ENCODE measurements at places on chromosomes 7 and 10.

DNA sequence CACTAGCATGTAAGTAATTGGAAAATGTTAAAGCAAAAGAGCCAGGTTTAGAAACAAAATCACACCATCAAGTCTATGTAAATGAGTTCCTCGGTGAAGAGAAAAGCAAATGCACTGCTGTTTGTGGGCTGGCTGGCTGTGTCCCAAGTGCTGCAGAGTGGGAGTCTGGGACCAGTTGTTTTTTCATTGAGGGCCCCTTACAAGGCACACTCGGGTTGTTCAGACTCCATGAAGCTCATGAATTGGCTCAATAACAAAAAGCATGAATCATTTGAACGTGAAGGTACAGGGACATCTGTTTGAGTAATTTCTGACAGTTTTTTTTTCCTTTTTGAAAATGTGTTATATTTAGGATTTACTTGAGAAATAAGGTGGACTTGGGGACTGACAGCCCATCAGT is 28.0 kb downstream of the GRK5 start:
- H3K4me3 ChIP-seq, result no peak overlapping the region
- H3K27ac ChIP-seq, result no peak overlapping the region

DNA sequence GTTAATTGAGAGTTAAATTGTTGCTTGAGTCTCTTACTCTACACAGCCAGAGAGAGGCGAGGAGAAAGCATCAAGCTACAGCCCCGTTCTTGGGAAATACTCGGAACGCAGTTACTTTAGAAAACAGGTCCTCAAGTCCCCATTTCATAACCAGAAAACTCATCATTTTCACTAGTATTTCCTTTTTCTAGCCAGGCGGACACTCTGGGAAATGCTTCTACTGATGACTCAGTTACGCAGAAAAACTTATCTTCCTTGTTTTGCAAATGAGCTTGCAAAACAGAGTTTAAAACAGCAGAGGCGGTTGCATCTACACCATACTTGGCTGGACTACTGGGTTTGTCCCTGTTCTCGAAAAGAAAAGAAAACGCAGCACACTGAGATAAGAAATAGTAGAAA is 111.4 kb upstream of the FGFR2 start:
- DNase-seq, result no peak
- H3K36me3 ChIP-seq, result no peaks in the 10 kb centered on the region
- H3K27ac ChIP-seq, result no peak overlapping the region

GRCh38 chr7:99143853-99144672 is at the start of gene SMURF1:
SMURF1 (minus strand) TSS chr7:99144108; CDS start chr7:99143780, 328 bp downstream.
- H3K27ac ChIP-seq, result peak within 1 kb of the TSS; percentile 91
- H3K36me3 ChIP-seq, result no peaks in the 10 kb centered on the region
- peak; percentile 69 for DNase-seq
- peak within 1 kb of the TSS; percentile 100 for H3K4me3 ChIP-seq

GRCh38 chr10:122911889-122912484 is 1.6 kb downstream of the FAM24A start:
- DNase-seq, result no peak
- no peak overlapping the region for H3K4me3 ChIP-seq
- no peaks in the 10 kb centered on the region for H3K36me3 ChIP-seq
- H3K27me3 ChIP-seq, result no peaks in the 10 kb centered on the region
- H3K27ac ChIP-seq, result no peak overlapping the region

DNA sequence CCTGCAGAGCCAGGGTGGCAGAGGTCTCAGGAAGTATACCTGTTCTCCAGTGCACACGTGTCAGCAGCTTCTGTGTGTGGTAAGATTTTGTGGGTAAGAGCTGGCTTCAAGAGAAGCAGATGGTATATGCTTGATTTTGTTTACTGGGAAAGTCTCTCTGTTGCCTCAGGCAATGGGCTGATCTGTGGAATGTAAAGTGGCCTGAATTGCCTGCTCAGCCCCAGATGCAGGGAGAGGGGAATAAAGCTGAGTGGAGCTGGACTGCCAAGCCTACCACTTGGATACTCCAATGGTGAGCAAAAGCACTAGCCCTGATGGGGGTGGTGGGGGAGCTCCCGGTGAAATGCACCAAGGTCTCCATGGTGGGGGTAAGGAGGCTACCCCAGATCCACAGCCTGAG is 156.1 kb downstream of the WDR11 start:
- no peak overlapping the region for H3K27ac ChIP-seq
- H3K36me3 ChIP-seq, result no peaks in the 10 kb centered on the region
- no peak for DNase-seq
- no peak overlapping the region for H3K4me3 ChIP-seq

DNA sequence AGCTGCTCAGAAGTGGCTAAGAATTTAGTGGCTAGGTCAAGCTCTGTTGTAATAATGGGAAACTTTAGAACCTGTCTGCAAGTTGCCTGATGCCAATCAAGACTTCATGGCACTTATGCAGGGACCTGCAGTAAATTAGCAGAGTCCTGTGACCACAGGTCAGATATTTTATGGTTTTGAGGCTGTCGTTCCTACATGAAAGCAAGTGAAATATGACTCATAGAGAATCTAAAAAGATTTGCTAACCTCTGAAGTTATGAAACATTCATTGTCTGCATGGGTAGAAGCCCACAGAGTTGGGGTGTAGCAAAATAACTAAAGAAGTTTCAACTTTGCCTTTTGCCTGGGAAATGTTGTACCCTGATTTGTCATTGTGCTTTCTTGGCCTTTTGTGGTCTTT is 32.3 kb downstream of the SLC39A12 start:
- DNase-seq, result no peak
- peaks cover 18% of the 10 kb centered on the region for H3K4me1 ChIP-seq
- no peaks in the 10 kb centered on the region for H3K36me3 ChIP-seq
- no peaks in the 10 kb centered on the region for H3K27me3 ChIP-seq

- H3K27ac ChIP-seq, result peak overlapping the region; percentile 44
- no peak overlapping the region for H3K4me3 ChIP-seq
- H3K4me1 ChIP-seq, result peaks cover 12% of the 10 kb centered on the region
- peaks cover 8% of the 10 kb centered on the region for H3K36me3 ChIP-seq
- no peaks in the 10 kb centered on the region for H3K27me3 ChIP-seq
These were observed 20.5 kb upstream of the CRYGN start for GRCh38 chr7:151460474-151460855.

DNA sequence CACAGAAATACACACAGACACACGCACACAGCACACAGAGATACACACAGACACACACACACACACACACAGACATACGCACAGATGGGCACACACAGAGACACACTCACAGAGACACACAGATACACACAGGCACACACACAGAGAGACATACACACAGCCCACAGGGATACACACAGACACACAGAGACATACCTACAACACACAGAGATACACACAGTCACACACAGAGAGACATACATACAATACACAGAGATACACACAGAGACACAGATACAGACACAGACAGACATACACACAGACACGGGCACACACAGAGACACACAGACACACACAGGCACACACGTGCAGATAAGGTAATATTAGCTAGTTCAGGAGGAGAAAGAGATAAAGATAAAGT is 76.9 kb downstream of the EGFR start:
- H3K27me3 ChIP-seq, result no peaks in the 10 kb centered on the region
- H3K4me1 ChIP-seq, result peaks cover 43% of the 10 kb centered on the region
- H3K4me3 ChIP-seq, result no peak overlapping the region
- H3K36me3 ChIP-seq, result peaks cover 73% of the 10 kb centered on the region
- peak overlapping the region; percentile 61 for H3K27ac ChIP-seq

DNA sequence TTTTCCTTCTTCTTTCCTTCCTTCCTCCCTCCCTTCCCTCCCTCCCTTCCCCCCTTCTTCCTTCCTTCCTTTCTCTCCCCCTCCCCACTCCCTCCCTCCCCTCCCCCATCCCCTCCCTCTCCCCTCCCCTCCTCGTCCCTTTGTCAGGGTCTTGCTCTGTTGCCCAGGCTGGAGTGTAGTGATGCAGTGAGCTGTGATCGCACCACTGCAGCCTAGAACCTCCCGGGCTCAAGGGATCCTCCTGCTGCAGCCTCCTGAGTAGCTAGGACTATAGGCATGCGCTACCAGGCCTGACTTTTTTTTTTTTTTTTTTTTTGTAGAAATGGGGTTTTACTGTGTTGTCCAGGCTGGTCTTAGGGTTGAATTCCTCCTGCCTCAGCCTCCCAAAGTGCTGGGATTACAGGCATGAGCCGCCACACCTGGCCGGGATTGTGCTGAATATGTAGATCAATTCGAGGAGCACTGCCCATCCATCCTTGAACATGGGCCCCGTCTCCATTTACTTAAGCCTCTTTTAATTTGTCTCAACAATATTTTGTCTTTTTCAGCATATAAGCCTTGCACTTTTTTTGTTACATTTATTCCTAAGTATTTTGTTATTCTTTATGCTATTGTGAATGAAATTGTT is 23.4 kb downstream of the GRIFIN start:
- H3K4me3 ChIP-seq, result no peak overlapping the region
- no peaks in the 10 kb centered on the region for H3K4me1 ChIP-seq
- no peaks in the 10 kb centered on the region for H3K27me3 ChIP-seq
- no peak overlapping the region for H3K27ac ChIP-seq
- no peaks in the 10 kb centered on the region for H3K36me3 ChIP-seq

DNA sequence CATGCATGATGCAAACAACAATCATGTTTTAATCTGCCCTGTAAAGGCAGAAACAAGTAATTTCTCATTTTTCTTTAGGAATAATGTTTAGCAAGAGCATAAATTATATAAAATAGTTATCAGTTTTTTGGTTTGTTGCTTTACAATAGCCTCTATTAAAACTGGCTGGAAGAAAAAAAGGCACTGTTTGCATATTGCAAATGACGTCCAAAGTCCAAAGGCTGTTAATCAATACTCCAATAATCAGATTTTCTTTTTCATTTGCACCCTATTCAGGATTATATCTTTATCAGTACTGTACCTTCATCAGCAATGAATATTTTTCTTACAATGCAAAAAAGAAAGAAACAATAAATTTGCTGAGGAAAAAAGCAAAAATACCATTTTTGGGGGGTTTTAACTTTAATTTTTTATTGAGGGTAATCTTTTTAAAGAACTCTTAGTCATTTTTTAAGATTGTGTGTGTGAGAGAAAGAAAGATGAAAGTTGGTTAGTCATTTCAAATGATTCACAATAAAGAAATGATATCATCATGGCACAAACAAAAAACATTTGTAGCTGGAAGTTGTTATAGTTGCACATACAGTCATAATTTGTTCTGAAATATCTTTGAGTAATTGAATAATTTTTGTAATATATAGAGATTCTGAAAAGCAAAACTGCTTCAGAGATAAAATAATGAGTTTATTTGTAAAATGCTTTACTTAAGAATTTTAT is 44.4 kb upstream of the AKR1C2 start:
- H3K4me3 ChIP-seq, result no peak overlapping the region
- DNase-seq, result no peak
- no peak overlapping the region for H3K27ac ChIP-seq
- no peaks in the 10 kb centered on the region for H3K27me3 ChIP-seq

- peak overlapping the region; percentile 81 for H3K4me3 ChIP-seq
- H3K27me3 ChIP-seq, result no peaks in the 10 kb centered on the region
- peak overlapping the region; percentile 89 for H3K27ac ChIP-seq
- peaks cover 25% of the 10 kb centered on the region for H3K36me3 ChIP-seq
These were observed 492 bp upstream of the VCL start for GRCh38 chr10:73997461-73997786.

- no peaks in the 10 kb centered on the region for H3K36me3 ChIP-seq
- DNase-seq, result no peak
- H3K4me1 ChIP-seq, result no peaks in the 10 kb centered on the region
- H3K27me3 ChIP-seq, result peaks cover 2% of the 10 kb centered on the region
- no peak overlapping the region for H3K4me3 ChIP-seq
- no peak overlapping the region for H3K27ac ChIP-seq
These were observed 118.0 kb upstream of the PCLO start for GRCh38 chr7:83280671-83281070.

GRCh38 chr10:15106352-15107013 is 9.3 kb downstream of the RPP38 start:
- no peak overlapping the region for H3K4me3 ChIP-seq
- H3K27me3 ChIP-seq, result no peaks in the 10 kb centered on the region
- H3K4me1 ChIP-seq, result no peaks in the 10 kb centered on the region
- peaks cover 66% of the 10 kb centered on the region for H3K36me3 ChIP-seq
- H3K27ac ChIP-seq, result no peak overlapping the region

- no peaks in the 10 kb centered on the region for H3K27me3 ChIP-seq
- DNase-seq, result no peak
- H3K4me1 ChIP-seq, result peaks cover 71% of the 10 kb centered on the region
- no peaks in the 10 kb centered on the region for H3K36me3 ChIP-seq
- peak overlapping the region; percentile 97 for H3K27ac ChIP-seq
These were observed 87.8 kb upstream of the DUSP5 start for GRCh38 chr10:110409926-110410325.

DNA sequence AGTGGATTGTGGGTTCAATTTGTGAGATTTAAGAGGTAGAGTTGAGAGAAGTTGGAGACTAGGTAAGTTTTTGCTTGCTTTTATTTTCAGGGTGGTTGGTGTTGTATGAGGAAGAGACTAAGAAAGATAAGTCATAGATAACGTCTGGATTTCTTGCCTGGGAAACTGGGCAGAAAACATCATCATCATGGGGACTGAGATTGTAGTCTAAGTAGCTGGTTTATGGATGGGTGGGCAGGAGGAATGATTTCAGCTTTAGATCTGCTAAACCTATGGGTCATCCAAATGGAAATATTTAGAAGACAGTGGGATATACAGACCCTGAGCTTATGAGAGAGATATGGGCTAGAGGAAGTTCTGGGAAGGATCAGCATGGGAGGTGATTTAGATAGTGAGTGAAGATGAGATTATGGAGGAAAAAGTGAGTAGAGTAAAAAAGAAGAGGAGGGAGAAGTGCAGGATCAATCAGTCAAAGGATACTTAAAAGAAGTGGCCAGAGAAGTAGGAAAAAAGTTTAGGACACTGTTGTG is 169.8 kb downstream of the WNT2 start:
- peaks cover 3% of the 10 kb centered on the region for H3K4me1 ChIP-seq
- DNase-seq, result no peak

DNA sequence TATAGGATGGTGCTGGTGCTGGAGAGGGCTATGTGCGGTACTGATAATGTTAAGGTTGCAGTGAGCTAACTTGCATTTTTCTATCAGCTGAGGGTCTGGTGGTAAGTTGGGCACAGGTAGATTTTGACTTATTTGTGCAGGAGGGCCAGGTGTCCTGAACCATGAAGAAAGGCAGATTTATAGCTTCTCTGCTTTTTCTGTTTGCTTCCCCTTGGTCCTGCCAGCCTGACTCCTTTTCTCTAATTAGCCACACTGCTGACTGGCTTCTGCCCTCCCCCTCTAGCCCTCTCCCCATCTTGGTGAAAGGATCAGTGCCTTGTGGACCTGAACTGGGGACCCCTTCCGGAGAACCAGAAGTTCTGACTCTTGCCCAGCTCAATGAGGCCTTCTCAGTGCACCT is 40.8 kb upstream of the STEAP4 start:
- no peak overlapping the region for H3K4me3 ChIP-seq
- no peak for DNase-seq
- H3K27ac ChIP-seq, result no peak overlapping the region
- no peaks in the 10 kb centered on the region for H3K27me3 ChIP-seq
- no peaks in the 10 kb centered on the region for H3K4me1 ChIP-seq
- no peaks in the 10 kb centered on the region for H3K36me3 ChIP-seq

DNA sequence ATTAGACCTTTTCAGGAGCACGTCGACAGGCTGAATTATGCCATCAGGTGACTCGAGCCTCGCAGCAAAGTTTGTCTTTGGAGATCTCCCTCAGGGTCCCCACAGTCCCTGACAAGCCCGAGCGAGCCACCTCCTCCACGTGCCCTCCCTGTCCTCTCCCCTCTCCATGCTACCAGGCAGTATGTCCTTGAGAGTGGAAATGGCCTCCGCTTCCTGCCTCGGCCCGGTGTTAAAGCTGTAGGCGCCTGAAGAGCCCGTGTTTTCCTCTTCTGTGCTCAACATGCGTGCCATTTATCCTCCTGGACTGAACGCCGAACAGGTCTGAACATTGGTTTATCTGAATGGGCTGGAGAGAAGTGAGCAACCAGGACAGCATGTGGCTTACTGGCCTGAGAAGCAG is 82.6 kb downstream of the GPR26 start:
- no peak overlapping the region for H3K4me3 ChIP-seq
- no peak for DNase-seq
- no peak overlapping the region for H3K27ac ChIP-seq
- no peaks in the 10 kb centered on the region for H3K4me1 ChIP-seq

Measured in RWPE2 (cell line).